ENCODE measurements at places on chromosomes 5 and 9.

GRCh38 chr5:12214267-12215015 lies 310.2 kb upstream of the CTNND2 start:
- DNase-seq, result no peak

GRCh38 chr5:180130291-180130869 lies 58.8 kb upstream of the RNF130 start:
- DNase-seq, result no peak

GRCh38 chr9:94623253-94623652 lies 16.1 kb downstream of the FBP1 start:
- DNase-seq, result no peak

DNA sequence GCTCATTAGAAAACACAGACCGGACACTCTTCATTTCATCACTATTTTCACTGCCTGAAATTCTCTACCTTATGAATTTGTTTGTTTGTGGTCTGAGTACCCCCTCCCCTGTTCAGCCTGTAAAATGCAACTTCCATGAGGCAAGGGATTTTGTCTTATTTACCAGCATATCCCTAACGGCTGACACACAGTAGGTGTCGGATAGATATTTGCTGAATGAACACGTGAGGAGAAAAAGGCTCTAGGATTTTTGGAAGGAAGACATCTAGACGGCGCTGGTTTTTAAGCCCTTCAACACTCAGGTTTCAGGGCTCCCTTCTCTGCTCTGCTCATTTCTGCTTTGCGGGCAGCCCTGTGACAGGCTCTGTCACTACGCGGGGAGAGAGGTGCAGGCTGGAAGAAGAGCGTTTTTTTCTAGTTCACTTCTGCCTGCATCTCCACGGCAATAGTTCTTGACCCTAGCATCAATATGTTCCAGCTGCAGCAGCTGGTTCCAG lies 41.0 kb downstream of the KCNMB1 start:
- no peak for DNase-seq

DNA sequence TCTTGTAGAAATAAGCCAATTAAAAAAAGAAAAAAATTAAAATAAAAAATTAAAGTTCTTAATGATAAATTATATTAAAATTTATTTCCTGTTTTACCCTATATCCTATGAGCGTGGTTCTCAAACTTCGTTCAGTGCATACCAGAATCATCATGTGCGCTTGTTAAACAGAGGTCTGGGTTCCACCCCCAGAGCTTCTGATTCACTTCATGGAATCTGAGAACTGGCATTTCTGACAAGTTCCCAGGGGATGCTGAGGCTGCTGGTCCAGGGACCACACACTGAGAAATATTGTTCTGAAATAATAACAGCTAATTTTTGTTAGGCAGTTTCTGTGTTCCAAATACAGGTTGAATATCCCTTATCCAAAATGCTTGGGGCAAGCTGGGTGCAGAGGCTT lies 79.3 kb downstream of the TMC1 start:
- no peak for DNase-seq

DNA sequence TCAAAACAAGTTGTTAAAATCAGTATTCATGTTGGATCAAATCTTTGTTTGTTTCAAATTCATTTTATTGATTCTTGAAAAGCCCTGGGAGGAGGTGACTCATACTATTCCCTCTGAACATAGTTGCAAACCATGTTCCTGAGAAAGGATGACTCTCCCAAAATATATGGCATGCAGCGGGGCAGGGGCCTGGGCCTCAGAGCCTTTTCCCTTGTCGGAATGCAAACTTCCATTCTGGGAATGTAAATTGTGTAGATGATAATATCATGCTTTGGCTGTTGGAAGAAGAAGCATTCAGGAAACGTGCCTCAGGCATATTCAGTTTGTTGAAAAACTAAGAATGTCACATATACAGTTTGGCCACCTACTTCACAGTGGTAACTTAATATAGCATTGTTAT lies 242.0 kb downstream of the AUH start:
- no peak for DNase-seq

DNA sequence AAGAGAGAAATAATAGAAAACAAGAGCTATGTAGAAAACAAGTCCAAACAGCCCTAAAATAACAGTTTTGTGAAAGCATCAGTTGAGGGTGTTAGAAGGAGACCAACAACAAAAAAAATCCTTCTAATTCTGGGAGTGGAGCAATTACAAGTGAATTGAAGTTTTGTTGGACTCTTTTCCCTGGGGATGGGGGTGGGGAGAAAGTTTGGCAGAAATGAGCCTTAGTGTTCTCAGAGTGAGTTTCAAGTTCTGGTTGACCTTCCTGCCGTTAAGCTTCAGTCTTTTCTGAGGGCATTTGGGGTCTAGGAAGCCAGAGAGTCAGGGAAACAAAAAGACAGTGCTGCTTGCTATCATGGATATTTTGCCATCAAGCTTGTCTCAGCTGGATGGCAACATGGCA lies 106.3 kb upstream of the TRIM32 start:
- no peak for DNase-seq

- DNase-seq, result no peak
These were observed 283.2 kb downstream of the ANXA1 start for GRCh38 chr9:73434826-73435225.

DNA sequence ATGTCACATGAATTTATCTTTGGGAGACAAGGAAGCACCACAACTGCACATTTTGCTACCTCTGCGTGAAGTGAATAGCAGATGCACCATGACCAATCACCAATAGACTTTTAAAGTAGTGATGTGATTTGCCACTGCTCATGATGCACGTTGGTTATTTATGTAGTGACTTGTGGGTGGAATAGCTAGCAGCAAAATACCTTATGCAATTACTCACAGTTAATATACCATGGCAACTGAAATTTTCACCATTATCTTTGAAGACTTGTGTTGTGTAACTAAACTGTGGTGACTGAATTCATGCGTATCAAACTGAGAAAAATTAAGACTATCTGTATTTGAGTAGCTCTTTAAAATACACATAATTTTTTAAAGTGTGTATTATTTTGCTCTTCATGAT lies 46.2 kb upstream of the TUSC1 start:
- DNase-seq, result no peak

DNA sequence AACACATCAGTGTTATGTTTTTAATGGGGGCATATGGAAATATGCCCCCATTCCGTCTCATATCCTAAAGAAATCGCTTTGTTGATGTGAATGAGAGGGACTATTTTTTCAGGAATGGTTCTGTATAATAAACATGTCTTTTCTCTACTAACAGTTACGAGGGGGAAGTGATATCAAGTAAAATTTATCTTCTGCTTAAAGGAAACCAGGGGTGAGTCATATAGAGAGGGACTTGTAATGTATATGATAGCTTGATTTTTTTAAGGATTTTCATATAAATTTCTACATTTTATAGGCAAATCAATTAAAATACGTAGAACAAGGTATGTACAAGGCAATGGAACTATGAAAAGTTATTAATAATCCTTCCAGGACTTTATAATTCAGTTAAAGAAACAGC lies 207.1 kb downstream of the SEMA5A start:
- DNase-seq, result no peak

DNA sequence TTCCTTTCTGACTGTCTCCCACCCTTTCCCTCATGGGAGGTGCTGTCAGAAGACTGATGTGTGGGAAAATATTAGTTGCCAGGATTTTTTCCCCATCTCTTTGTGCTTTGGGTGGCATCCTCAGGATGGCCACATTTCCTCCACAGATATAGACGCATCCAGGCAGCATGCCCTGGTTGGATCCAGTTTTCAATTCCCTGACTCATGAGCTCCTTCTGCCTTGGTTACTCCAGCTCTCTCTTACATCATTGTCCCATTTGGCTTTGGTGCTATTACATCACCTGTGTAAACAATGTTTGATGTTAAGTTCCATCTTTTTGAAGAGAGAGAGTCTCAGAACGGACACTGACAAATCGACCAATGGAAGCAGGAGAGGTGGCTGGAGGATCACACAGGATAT lies 302.5 kb downstream of the CDH18 start:
- no peak for DNase-seq

DNA sequence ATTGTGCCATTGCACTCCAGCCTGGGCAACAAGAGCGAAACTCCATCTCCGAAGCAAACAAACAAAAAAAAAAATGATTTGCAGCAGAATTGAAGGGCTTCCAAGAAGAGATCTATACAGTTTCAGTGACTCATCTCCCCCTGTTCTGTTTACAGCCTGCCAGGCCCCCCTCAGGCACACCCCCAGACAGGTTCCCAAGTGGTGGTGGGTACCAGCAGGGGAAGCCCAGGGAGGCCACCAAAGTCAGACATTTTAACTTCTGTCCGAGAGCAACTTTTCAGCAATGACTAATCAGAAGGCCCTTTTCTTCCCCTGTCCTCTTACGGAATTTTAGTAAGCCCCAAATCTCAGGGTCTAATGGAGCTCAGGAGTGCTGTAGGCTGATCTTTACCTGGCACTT lies 98.7 kb downstream of the PAX5 start:
- no peak for DNase-seq

DNA sequence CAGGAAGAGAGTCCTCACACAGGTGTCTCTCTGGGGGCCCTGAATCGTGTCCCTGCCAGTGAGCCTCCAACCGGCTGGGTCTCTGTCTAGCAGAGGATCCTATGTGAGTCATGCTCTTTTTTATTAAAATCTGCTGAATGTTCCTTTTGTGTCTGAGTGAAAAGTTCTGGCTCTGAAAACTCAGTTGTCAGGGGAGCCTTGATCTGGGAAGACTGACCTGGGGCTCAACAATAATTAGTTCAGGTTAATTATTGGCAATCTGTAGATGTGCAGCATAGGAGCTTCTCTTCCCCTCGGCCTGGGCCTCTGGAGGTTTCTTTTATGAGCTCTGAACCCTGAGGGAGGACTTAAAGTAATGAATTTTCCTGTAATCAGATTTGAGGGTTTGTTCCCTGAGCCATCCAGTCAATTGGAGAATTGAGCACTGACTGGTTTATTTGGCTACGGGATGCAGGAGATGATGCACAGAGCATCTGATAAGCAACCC lies 45.2 kb downstream of the ALG2 start:
- DNase-seq, result no peak

DNA sequence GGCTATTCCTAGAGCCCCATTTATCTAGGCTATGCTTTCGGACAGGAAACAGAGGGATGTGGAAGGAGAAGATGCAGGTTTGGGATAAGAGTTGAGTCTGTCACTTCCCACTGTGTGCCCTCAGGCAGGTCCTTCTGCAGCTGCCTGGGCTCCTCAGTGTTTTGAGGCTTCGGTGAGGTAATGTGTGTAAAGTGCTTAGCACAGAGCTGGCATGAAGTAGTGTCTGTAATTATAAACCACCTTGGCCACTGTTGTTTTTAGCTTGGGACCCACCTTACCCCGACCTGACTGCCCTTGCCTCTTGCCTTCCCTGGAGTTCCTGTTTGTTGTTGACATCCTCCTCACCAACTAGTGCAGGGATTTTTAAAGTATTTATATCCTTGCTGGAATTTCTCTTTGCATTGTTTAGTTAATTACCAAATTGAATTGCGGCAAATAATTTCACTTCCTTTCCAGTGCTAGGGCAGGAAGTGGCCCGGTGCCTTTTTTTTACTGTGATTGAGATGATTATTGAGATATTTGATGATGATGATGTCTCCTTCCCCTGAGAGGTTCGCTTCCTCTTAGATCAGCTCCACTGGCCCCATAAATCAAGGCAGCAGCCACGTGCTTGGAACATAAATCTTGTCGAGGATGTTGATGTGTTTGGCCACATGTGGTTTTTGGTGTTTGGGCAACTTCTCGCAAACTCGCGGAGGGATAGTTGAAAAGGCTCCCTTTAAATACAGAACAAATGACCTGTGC lies 38.3 kb upstream of the DAB2IP start:
- no peak for DNase-seq

DNA sequence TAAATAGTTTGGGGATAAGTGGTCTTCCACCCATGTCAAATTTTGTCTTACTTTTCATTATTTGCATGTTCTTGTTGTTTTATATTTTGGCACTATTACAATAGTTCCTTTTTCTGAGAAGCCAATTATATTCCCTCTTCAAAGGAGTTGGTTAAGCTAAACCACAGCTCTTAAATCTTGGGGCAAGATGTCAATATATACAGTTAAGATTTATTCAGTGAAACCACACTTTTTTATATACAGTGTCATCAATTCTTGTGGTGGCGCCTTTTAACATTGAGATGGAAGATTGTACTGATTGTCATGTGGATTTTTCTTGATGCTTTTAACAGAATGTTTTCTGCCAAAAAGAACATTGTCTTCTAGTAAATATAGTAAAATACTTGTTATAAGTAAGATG lies 104.1 kb downstream of the MTREX start:
- DNase-seq, result no peak

DNA sequence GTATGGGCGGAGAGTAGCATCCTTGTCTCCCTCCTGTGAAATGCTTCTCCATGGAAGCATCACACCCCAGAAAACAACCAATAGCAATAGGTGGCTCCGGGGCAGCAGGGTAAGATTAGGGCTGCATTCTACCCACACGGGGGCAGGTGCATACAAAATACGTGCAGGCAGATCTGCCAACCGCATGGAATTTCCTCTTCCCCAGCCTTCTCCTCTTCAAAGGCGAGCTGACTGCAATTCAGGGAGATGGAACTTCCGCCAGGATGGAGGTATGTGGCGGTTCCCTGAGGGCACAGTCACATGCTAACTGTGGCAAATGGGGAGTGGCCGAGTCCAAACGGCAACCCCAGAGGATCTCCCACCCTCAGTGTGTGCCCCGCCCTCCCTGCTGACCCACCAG lies 81.5 kb downstream of the LMNB1 start:
- no peak for DNase-seq

DNA sequence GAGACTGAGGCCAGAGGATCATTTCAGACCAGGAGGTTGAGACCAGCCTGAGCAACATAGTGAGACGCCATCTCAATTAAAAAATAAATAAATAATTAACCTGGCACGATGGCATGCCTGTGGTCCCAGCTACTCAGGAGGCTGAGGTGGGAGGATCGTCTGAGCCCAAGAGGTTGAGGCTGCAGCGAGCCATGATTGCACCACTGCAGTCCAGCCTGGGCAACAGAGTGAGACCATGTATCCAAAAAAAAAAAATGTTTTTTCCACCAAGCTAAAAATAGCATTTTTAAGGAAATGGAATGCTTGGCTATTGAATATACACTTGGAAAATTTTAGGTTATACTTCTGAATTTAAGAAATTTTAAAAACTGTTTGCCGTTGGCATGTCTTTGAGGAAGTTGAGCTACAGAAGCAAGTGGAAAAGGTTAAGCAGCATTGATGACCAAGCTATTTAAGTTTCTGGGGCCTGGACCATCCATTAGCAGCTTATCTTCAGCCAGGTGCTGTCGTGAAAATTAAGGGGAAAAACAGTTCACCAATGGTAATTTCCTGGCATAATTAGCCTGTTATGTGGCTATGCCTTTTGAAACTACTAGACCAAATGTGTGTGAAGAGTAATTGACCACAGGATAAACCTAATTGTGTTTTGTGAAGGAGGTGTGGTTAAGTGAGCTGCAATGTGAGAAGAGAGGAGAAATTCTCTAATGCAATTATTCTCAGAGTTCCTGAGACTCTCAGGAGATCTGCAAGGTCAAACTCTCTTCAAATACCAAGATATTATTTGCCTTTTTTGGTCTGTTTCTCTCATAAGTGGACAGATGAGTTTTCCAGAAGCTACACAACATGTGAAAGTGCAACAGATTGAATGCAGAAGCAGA lies 21.0 kb downstream of the F2R start:
- no peak for DNase-seq

Measured in CD8-positive, alpha-beta memory T cell (primary cell).